SJSA1 (cell line): ENCODE measurements at places on chromosomes 1 and 21.
A peak's percentile ranks its signal among the peaks of the same experiment; 100 is the strongest.

GRCh38 chr1:191542444-191542843 lies 615.8 kb upstream of the RGS18 start:
- no peaks in the 10 kb centered on the region for H3K4me1 ChIP-seq
- H3K27ac ChIP-seq = no peak overlapping the region
- H3K36me3 ChIP-seq = no peaks in the 10 kb centered on the region
- H3K4me3 ChIP-seq = no peak overlapping the region

DNA sequence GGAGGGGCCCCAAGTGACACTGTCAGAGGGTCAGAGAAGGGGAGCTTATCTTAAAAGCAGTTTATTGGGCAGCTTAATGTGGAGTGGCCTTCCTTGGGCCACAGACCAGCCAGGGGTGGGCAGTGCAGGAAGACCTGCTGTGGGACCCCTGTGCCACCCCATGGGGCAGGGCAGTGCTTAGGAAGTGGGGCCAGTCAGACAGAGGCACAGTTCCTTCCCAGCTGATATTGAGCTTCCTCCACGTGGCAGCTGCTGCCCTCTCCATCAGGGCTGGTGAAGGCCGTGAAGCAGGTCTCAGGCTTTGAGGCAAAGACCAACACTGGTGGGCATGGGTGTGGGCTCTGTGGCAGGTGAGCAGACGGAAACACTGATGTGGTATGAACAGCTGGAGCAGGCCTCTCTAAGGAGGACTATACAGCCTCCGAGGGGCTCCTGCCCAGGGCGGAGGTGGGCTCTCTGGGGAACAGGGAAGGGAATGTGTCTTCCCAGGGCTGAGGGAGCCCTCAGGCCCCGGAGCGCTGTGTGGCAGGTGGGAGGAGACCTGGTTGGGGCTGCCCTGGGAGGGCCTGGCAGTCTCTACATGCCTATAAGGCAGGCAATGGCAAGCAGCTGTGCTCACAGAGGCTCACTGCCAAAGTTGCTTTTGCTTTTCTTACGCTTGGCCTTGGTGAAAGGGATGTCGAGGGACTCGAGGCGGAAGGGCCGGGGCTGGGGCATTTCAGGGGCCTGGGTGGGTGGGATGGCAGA lies 3.0 kb upstream of the DDOST start:
- DNase-seq = no peak
- H3K27ac ChIP-seq = no peak overlapping the region
- peaks cover 20% of the 10 kb centered on the region for H3K36me3 ChIP-seq
- peaks cover 14% of the 10 kb centered on the region for H3K4me1 ChIP-seq
- no peaks in the 10 kb centered on the region for H3K27me3 ChIP-seq

- no peak overlapping the region for H3K27ac ChIP-seq
- DNase-seq = peak; percentile 48
- H3K4me1 ChIP-seq = no peaks in the 10 kb centered on the region
- peaks cover 20% of the 10 kb centered on the region for H3K27me3 ChIP-seq
Observed at GRCh38 chr1:44594871-44595735, 79.2 kb downstream of the TMEM53 start.

- H3K27ac ChIP-seq = peak overlapping the region; percentile 22; the same call in 1 of the 2 replicates
- H3K27me3 ChIP-seq = no peaks in the 10 kb centered on the region
- H3K4me1 ChIP-seq = peaks cover 12% of the 10 kb centered on the region
- H3K36me3 ChIP-seq = no peaks in the 10 kb centered on the region
- no peak for DNase-seq
- no peak overlapping the region for H3K4me3 ChIP-seq
Observed at GRCh38 chr1:167862432-167863076, 51.4 kb downstream of the ADCY10 start.

DNA sequence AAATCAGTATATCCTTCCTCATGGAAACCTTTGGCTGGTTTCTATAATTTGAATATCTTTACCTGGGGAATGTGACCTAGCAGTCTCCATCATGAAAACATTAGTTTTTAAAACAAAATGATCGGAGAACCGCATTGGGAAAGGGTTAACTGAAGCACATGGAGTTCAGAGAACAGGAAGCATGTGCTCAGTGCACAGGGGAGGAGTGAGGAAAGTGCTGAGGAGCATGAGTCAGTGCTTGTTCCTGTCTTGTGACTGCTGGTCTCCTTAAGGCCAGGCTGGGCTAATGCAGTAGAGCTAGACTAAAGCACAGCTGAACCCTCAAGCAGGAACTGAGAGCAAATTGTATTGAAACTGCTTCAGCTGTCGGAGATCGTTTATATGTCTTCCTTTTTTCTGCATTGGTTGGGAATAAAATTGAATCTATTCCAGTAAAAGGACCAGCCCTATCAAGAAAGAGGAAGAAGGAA lies 5.8 kb downstream of the IFI16 start:
- peaks cover 74% of the 10 kb centered on the region for H3K36me3 ChIP-seq
- no peaks in the 10 kb centered on the region for H3K27me3 ChIP-seq
- H3K4me3 ChIP-seq = no peak overlapping the region

DNA sequence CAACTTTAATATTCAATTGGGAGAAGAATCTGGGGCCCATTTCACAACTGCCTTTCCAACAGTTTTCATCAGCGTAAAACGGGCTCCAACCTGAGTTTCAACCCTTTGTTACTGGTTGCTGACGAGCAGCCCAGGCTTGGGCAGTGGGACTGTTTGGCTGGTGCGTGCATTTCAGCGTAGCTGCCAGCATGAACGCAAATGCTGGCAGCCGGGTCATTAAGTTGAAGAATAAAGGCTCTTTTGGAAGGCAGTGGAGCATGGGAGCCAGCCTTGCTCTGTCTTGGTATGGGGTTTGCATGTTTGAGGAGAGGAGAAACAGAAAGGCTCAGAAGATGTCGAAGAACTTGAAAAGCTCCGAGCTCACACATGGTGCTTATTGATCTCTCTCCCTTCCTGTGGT lies 40.7 kb downstream of the WDR3 start:
- H3K36me3 ChIP-seq = no peaks in the 10 kb centered on the region
- H3K27me3 ChIP-seq = no peaks in the 10 kb centered on the region; the same call in 1 of the 2 replicates
- H3K27ac ChIP-seq = no peak overlapping the region
- H3K4me1 ChIP-seq = no peaks in the 10 kb centered on the region

DNA sequence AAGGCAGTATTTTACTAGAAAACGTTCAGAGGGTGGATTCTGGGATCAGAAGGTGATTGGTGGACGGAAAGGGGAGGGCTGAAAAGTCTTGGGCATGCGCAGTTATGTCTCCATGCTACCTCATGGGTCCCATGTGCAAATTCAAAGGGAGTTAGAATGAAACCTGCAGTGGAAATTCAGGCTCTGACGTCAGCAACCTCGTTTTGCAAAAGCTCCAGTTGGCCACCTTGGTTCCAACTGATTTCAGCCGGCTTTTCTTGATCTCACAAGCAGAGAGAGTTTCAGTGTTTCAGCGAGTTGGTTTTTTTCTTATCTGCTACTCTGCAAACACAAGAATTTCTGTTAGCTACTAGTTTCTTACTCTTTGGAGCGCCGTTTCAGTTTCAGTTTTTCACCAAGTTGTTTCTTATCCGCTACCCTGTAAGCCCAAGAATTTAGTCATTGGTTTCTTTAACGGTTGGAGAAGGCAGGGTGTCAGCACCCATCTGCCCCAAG lies 69.8 kb upstream of the PGBD5 start:
- H3K27ac ChIP-seq = no peak overlapping the region
- H3K4me1 ChIP-seq = no peaks in the 10 kb centered on the region
- DNase-seq = no peak
- H3K4me3 ChIP-seq = no peak overlapping the region
- H3K27me3 ChIP-seq = no peaks in the 10 kb centered on the region
- H3K36me3 ChIP-seq = no peaks in the 10 kb centered on the region

GRCh38 chr1:26913754-26914619 lies at the start of gene NR0B2:
NR0B2 (minus strand) TSS chr1:26913975; CDS start chr1:26913940, 35 bp downstream.
- H3K4me3 ChIP-seq = no peak within 1 kb of the TSS
- no peaks in the 10 kb centered on the region for H3K4me1 ChIP-seq
- no peak within 1 kb of the TSS for H3K27ac ChIP-seq
- DNase-seq = no peak

GRCh38 chr1:184686540-184686939 lies 68.1 kb downstream of the EDEM3 start:
- no peaks in the 10 kb centered on the region for H3K36me3 ChIP-seq
- H3K4me3 ChIP-seq = no peak overlapping the region
- DNase-seq = no peak
- no peaks in the 10 kb centered on the region for H3K27me3 ChIP-seq

DNA sequence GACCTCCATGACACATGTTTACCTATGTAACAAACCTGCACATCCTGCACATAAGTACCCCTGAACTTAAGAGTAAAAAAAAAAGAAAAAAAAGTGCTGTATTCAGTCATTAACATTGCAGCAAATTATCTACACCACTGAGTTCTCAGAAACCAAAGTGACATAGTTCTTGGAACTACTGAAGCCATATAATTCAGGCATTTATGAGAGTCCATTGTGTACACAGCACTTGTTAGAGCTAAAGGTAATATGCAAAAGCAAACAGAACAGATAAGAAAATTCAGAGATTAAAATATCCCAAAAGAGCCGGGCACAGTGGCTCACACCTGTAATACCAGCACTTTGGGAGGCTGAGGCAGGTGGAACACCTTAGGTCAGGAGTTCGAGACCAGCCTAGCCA lies 38.0 kb downstream of the F5 start:
- H3K4me1 ChIP-seq = no peaks in the 10 kb centered on the region
- peaks cover 8% of the 10 kb centered on the region; the same call in 1 of the 2 replicates for H3K27me3 ChIP-seq
- no peak overlapping the region for H3K27ac ChIP-seq
- H3K36me3 ChIP-seq = no peaks in the 10 kb centered on the region
- no peak for DNase-seq

- H3K27me3 ChIP-seq = no peaks in the 10 kb centered on the region
- no peak overlapping the region for H3K27ac ChIP-seq
- H3K4me1 ChIP-seq = no peaks in the 10 kb centered on the region
- no peak overlapping the region for H3K4me3 ChIP-seq
- H3K36me3 ChIP-seq = no peaks in the 10 kb centered on the region
Observed at GRCh38 chr1:87190402-87190801, 138.3 kb upstream of the LMO4 start.

DNA sequence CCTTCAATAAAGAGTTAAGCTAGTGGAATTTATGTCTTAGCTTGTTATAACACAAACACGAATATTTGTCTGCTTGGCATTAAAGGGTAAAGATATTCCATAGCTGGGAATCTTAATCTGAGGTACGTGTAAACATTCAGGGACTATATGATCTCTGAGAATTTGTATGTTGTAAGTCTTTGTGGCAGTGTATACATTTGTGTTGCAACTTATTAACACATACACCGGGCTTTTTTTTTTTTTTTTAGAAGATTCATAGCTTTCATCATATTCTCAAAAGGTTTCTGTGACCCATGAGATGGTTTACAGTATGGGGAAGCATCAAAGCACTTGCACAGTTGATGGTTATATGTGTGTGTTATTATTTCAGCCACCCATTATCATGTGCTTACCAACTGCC lies 3.0 kb downstream of the GGPS1 start:
- peaks cover 10% of the 10 kb centered on the region for H3K4me1 ChIP-seq
- H3K27ac ChIP-seq = no peak overlapping the region

- DNase-seq = no peak
- H3K36me3 ChIP-seq = peaks cover 6% of the 10 kb centered on the region; the same call in 1 of the 2 replicates
- H3K4me1 ChIP-seq = no peaks in the 10 kb centered on the region
- no peak overlapping the region for H3K4me3 ChIP-seq
- H3K27ac ChIP-seq = no peak overlapping the region
Observed at GRCh38 chr1:22531251-22531650, 32.0 kb upstream of the EPHA8 start.

DNA sequence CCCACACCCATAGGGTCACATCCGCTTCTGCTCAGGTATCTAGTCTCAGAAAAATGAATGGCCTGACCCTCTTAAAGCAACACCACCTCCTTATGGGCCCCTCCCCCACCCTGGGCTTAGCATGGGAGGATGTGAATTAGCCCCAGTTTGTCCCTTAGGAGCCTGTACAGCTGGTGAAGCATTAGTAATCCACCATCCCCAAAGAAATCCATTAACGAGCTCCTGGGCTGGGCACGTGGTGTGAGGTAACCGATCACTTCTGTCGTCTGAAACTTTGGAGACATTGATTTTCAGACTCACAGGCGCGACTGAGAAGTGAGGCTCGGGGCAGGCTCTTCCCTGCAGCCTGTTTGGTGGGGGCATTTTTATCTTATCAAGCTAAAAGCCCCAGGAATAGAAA lies 10.5 kb downstream of the RASSF5 start:
- DNase-seq = no peak
- peaks cover 15% of the 10 kb centered on the region for H3K4me1 ChIP-seq
- no peak overlapping the region for H3K27ac ChIP-seq
- H3K4me3 ChIP-seq = no peak overlapping the region
- H3K27me3 ChIP-seq = no peaks in the 10 kb centered on the region

DNA sequence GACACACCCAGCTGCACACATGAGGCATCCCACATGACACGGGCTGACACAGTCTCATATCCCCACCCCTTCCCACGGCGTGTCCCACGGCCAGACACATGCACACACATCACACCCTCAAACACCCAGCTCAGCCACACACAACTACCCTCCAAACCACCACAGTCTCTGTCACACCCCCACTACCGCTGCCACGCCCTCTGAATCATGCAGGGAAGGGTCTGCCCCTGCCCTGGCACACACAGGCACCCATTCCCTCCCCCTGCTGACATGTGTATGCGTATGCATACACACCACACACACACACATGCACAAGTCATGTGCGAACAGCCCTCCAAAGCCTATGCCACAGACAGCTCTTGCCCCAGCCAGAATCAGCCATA lies 22.6 kb downstream of the PODN start:
- no peaks in the 10 kb centered on the region for H3K27me3 ChIP-seq
- H3K27ac ChIP-seq = no peak overlapping the region
- H3K36me3 ChIP-seq = no peaks in the 10 kb centered on the region
- no peak overlapping the region for H3K4me3 ChIP-seq
- no peak for DNase-seq
- H3K4me1 ChIP-seq = peaks cover 10% of the 10 kb centered on the region

DNA sequence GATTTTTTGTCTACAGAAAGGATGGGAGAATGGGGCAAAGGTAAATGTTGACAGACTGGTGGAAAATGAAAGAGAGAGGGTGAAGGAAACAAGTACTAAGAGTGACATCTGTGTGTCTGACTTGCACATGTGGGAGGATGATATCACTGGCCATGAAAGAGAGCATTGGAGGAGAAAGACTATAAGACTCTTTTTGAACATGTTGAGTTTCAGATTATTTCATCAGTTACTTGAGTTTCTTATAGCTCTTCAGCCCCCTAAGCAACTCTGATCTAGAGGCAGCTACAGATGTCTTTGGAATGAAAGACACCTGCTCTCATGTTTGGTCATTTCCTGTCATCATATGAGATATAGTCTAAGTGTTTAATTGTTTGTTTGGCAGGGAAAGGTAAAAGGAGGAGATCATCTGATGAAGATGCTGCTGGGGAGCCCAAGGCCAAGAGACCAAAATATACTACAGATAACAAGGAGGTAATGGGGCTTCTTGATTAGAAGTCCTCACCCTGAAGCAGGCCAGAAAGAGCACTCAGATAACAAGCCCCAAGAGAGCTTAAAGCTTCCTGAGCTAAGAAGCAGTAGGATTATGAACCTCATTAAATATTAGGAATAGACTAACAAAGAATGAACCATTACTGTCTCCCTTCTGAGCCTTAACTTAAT lies 4.5 kb downstream of the POLR3C start:
- no peak for DNase-seq
- H3K4me3 ChIP-seq = no peak overlapping the region
- no peaks in the 10 kb centered on the region for H3K27me3 ChIP-seq
- no peak overlapping the region for H3K27ac ChIP-seq
- peaks cover 7% of the 10 kb centered on the region for H3K4me1 ChIP-seq
